SW 1271 (cell line): ENCODE measurements at places on chromosomes 7 and 10.

- DNase-seq: no peak
Observed at GRCh38 chr10:72248468-72249151, 25.1 kb upstream of the DDIT4 start.

DNA sequence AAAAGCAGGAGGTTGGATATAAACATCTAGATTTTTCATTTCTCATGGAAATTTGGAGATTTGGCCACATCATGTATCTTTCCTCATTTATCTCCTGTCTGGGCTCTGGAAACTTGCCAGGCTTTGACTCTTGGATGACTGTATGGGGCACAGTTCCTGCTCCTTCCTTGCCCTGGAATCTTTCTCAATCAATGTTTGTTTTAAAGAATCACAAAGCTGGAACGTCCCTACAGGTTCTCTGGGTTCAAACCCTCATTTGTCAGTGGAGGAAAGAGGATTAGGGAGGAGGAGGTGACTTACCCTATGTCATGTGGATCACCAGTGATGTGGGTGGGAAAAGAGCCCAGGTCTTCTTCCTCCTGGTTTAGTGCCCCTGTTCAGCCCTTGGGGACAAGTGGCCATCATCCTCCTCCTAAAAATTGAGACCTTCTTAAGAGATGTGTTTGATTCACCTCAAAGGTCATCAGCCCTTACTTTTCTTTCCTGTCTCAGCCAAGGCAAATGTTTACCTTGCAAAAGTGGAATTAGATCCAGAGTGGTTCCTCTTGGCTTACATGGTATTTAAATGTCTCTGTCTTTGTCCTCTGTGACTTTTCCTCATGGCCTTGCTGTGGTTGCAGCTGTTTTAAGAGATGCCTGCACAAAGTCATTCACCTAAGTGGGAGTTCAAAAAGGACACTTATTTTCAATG, 38.8 kb upstream of the PDZD8 start:
- no peak for DNase-seq

- DNase-seq: no peak
Observed at GRCh38 chr10:131854579-131855335, 46.1 kb upstream of the PPP2R2D start.

- DNase-seq: no peak
Observed at GRCh38 chr7:100585511-100586265, at the start of gene LRCH4. Gene LRCH4 (minus strand): TSS chr7:100586129. CDS start chr7:100586100, 29 bp downstream.

- DNase-seq: no peak
Observed at GRCh38 chr10:71815515-71816130, 35.4 kb downstream of the PSAP start.

- no peak for DNase-seq
Observed at GRCh38 chr10:6056411-6057135, 5.6 kb downstream of the IL2RA start.

DNA sequence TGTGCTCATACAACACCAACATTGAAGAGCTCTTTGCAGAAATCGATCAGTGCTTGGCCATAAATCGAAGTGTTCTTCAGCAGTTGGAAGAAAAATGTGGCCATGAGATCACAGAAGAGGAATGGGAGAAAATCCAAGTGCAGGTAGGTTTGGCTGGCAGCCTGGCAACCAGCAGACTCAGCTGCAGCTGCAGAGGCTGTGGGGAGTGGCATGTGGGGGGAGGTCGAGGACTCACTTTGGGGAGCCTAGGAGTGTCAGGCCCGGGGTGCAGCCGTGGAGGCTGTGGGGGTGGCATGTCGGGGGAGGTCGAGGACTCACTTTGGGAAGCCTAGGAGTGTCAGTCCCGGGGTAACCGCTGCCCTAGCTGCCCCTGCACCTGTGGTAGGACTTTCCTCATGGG, 35.1 kb downstream of the RNF32 start:
- no peak for DNase-seq

GRCh38 chr10:132311338-132311939, 3.7 kb upstream of the STK32C start:
- DNase-seq: no peak

GRCh38 chr10:11104772-11105675, 87.4 kb downstream of the CELF2 start:
- DNase-seq: no peak

GRCh38 chr7:38282081-38282480, 8.6 kb upstream of the TARP start:
- no peak for DNase-seq

DNA sequence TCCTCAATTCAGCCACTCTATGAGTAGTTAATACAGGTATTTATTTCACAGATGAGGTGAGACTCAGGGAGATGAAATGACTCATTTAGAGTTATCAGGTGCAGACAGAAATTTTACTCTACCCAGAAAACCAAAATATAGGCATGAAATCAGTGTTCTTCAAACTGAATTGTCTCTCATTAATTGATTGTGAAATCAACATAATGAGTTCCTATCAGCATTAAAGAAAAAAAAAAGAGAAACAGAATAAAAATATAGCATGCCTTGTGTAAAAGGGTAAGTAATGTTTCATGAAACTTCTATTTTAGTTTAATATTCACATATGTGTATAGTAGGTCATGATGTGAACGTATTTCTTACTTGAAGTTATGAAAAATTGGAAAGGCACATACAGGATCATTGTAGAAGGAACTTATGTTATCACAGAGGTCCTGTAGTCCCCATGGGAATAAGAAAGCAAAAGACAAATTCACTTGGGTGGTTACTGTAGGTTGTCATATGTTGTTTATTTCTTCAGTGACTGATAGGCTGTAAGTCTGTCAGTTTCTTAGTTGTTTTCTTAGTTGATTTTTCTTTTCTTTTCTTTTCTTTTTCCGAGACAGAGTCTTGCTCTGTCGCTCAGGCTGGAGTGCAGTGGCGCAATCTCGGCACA, 47.5 kb downstream of the KAT6B start:
- no peak for DNase-seq

DNA sequence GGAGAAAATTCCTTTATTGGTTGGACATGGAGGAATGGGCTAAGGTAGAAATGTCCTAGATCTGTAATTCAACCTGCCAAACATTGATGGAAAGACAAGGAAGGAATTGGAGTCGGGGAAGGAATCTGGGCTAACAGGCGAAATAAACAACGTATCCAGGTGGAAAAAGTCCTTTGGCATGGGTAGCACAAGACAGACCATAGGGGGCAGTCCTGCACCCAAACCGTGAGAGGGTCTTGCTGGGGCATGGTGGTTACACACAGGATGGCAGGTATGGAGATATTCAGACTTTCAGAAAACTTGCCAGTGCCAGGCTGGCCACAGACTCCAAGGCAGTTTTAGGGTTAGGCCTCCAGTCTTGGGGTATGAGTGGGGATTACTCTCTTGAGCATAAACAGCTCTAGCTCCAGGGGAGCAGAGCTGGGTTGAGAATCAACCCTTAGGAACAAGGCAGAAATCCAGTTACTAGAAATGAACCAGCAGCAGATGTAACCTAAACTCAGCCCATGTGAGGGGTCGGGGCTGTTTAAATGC, 188.6 kb upstream of the GDF10 start:
- no peak for DNase-seq

- no peak for DNase-seq
Observed at GRCh38 chr10:73746721-73747120, 2.5 kb downstream of the SEC24C start.

- no peak for DNase-seq
Observed at GRCh38 chr7:157640144-157640543, 303.3 kb downstream of the DNAJB6 start.

DNA sequence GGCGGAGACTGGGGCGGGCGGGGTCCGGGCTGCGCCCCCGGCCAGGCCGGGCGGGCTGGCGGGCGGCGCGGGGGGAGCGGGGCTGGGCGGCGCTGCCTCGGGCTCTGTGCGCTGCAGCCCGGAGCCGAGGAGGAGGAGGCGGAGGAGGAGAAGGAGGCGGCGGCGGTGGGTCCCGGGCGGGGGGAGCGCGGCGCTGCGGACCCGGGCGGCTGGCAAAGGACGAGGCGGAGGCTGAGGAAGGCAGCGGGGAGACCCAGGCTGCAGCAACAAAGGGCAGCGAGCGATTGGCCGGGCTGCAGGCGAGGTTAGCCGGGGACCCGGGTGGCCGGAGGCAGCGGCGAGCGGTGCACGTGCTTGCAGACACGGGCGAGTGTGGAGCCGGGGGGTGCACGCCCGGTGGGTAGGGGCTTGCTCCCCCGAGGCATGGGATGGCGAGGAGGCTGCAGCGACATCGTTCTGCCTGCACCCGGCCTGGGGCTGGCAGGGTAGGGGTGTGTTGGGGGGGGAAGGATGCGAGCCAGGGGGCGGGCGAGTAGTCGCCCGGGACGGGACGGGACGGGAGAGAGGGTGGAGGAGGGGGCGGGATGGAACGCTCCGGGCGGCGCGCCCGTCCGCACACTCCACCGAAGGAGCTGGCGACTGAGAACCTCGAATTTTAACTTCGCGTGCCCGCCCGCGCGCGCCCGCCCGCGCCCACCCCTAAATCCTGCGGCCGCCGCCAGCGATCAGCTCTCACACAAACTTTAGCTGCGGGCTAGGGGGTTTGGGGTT, 844 bp upstream of the KAT6B start:
- DNase-seq: no peak

- DNase-seq: no peak
Observed at GRCh38 chr10:118621304-118621942, 26.0 kb upstream of the PRLHR start.

DNA sequence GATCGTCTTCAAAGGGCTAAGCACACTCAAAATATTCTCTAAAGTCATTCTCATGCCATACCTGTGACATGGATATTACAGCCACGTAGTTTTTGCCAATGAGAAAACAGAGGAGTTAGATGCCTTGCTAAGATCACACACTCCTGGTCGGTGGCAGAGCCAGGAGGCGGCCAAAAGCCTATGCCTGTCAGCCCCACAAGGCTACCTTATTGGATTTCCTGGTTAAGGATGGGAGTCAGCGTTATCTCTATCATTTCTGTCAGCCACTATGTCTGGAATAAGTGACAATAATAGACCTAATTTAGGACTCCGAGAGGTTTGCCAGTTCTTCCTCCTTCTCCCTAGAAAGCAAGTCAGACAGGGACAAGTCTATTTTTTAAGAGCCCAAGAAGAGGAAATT, 250.8 kb downstream of the TRIL start:
- no peak for DNase-seq

- no peak for DNase-seq
Observed at GRCh38 chr10:109892931-109893330, 30.4 kb downstream of the XPNPEP1 start.

DNA sequence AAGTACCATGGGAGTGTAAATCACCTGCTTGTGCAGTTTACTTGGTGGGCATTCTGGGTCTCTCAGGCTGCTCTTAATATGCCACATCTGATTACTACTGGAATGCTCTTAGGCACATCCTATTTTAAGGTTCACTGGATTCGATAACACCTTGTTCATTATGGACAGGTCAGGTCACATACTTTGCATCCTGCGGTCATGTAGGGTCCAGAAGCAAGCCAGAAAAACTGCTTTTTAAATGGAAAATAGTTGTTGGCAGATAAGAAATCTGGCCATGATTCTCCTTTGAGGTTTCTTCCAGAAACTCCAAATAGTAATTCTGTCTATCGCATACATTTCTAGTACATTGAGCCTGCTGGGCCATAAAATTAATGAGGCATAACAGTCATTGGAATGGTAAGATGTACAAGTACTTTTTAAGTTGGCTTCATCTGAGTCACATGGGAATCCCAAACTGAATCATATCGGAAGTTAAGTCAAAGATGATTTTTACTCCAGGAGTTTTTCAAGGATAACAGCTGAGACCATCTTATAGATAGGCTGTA, 371.9 kb downstream of the LRRTM3 start:
- DNase-seq: no peak

DNA sequence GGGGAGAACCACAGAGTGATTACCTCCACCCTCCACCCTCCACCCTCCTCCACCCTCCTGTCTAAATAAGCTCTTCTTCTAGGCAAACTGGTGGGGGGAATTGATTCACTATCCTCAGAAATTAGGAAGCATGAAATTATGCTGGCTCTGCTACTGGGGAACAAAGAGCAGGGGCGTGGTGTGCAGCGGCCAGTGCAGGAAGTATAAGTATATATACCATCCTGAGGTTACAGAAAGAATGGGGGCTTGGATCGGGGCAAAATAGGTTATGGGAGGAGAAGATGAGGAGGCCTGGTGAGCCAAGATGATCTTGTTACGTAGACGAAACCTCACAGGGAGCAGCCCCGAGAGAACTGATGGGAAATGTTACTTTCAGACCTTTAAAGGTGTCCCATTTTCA, 49.1 kb downstream of the SYPL1 start:
- DNase-seq: no peak

DNA sequence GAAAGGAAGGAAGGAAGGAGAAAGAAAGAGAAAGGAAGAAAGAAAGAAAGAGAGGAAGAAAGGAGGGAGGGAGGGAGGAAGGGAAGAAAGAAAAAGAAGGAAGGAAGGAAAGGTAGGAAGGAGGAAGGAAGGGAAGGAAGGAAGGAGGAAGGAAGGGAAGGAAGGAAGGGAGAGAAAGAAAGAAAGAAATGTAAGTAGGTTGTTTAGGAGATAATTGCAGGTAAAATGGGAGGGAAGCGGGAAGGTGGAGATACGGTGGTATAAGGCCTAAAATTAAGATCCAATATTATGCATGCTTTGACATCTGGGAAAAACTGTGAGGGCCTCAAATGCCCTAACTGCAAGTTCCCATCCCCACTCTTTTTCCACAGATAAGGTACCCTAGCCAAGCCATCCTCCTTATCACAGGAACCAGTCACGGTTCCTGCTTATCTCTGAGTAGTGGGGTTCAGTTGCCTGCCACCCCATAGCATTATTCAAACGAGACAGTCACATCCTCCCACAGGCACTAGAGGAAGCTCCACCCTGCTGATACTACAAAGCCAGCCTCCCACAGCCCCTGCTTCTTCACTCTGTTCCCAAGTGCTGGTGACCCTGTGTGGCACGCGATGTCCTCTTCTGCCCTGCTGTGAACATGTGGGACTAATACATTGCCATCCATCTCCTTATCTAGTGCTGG, 28.7 kb downstream of the ST8SIA6 start:
- no peak for DNase-seq

DNA sequence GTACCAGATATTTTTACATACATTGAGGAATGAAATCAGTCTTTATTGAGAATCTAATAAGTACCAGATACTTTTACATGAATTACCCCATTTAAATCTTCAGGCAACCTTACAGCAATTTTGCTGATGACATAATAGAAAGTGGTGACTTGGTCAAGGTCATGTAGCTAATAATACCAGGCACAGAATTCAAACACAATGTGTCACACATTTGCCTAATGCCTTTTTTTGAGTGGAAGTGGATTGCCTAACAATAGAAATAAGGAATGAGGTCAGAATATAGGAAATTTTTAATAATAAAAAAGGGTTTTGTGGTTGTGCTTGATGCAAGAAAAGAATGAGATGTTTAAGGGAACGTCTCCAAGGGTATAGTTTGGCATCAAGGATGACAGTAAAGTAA, 466.6 kb upstream of the IGFBP3 start:
- DNase-seq: no peak

DNA sequence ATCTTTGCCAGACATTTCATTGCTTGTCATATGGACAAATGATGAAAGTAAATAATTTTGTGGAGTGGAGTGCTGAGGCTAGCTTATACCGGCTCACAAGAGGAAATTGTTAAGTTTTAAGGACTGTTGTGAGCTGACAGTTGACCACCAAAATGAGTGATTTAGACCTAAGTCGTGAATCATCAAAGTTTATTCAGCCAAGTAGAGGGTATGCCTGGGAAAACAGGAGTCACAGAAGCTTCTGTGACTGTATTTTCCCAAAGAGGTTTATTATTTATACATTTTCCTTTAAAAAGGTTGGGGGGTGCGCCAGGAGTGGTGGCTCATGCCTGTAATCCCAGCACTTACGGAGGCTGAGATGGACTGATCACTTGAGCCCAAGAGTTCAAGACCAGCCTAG, 21.8 kb downstream of the MRPS24 start:
- DNase-seq: no peak
